ENCODE measurements at places on chromosomes 13 and 19. TPM values are rescaled to one million over a fixed set of nuclear protein-coding genes. Genes with fewer than 3 reads are reported as not detected.

GRCh38 chr19:28019371-28019770, 1193.6 kb downstream of the UQCRFS1 start:
- no peaks in the 10 kb centered on the region for H3K4me1 ChIP-seq
- H3K27ac ChIP-seq = no peak overlapping the region
- DNase-seq = no peak
- H3K4me3 ChIP-seq = no peak overlapping the region

GRCh38 chr13:56510836-56511235, 629.9 kb upstream of the PRR20A start:
- no peak for DNase-seq
- H3K27ac ChIP-seq = no peak overlapping the region
- no peak overlapping the region for H3K4me3 ChIP-seq
- no peaks in the 10 kb centered on the region for H3K4me1 ChIP-seq

Gene CACTIN
- 28.4 TPM for total RNA-seq

GRCh38 chr13:77002590-77003190, 10.8 kb downstream of the CLN5 start:
- DNase-seq = peak; percentile 48
- H3K27ac ChIP-seq = no peak overlapping the region
- no peaks in the 10 kb centered on the region for H3K4me1 ChIP-seq
- H3K36me3 ChIP-seq = peaks cover 12% of the 10 kb centered on the region
- H3K4me3 ChIP-seq = no peak overlapping the region

GRCh38 chr13:112220296-112220875, 153.4 kb downstream of the SOX1 start:
- no peak overlapping the region for H3K27ac ChIP-seq
- no peaks in the 10 kb centered on the region for H3K4me1 ChIP-seq
- no peak for DNase-seq

GRCh38 chr19:44677019-44677811, 5.9 kb downstream of the CEACAM19 start:
- no peaks in the 10 kb centered on the region for H3K27me3 ChIP-seq
- H3K4me1 ChIP-seq = no peaks in the 10 kb centered on the region
- no peak for DNase-seq
- peaks cover 8% of the 10 kb centered on the region for H3K36me3 ChIP-seq
- H3K4me3 ChIP-seq = no peak overlapping the region
- no peak overlapping the region for H3K27ac ChIP-seq

DNA sequence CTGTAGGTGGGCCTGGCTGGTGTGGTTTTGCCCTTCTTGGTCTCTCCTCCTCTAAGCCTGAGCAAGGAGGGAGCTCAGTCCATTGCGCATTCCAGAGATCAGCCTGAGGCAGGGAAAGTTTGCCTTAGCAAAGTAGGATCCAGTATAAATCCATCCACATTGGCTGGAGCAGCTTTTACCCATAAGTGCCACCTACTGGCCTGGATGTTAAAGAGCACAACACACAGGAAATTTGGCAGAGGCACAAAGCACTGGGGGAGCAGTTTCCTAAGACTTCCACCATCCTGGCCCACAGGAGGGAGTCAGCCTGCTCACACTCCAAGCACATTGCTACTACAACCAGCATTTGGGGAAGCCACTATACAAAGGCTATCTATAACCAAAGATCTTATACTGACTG, 1124.2 kb downstream of the SLITRK1 start:
- H3K4me1 ChIP-seq = no peaks in the 10 kb centered on the region
- H3K4me3 ChIP-seq = no peak overlapping the region
- DNase-seq = no peak
- H3K36me3 ChIP-seq = no peaks in the 10 kb centered on the region
- H3K27ac ChIP-seq = no peak overlapping the region
- no peaks in the 10 kb centered on the region for H3K27me3 ChIP-seq

Gene KCNRG
- total RNA-seq = 7.5 TPM

DNA sequence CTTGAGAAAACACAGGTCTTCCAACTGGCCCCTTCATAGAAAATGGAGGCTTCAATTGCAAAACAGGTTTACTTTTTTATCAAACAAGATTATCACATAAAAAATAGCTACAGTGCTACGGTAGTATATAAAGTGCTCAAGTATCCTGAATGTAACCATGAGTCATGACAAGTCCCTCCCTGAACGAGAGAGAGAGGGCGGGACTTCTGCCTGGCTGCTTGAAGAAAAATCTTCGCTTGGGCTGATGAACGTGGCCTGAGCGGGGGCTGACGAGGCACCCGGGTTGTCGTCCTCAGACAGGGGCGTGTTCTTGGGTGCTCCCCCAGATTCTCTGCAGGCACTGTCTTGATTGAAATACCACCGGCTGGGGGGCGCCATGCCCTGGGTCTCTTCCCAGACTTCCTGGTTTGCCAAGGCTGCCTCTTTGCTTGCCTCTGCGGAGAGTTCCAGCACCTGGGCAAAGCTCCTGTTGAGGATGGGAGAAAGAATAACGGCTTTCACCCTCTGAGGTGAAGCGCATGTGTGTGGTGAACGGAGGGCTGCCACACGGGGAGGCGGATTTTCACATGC, 23.2 kb upstream of the CPAMD8 start:
- no peaks in the 10 kb centered on the region for H3K4me1 ChIP-seq
- H3K27me3 ChIP-seq = no peaks in the 10 kb centered on the region
- no peak for DNase-seq
- H3K4me3 ChIP-seq = no peak overlapping the region
- H3K27ac ChIP-seq = no peak overlapping the region
- H3K36me3 ChIP-seq = peaks cover 39% of the 10 kb centered on the region

Gene CD37
- 10.5 TPM for total RNA-seq

- H3K36me3 ChIP-seq = peaks cover 29% of the 10 kb centered on the region
- H3K4me1 ChIP-seq = peaks cover 36% of the 10 kb centered on the region
- H3K27ac ChIP-seq = no peak overlapping the region
- H3K27me3 ChIP-seq = no peaks in the 10 kb centered on the region
Observed at GRCh38 chr13:98396071-98396710, 180.7 kb downstream of the STK24 start.

DNA sequence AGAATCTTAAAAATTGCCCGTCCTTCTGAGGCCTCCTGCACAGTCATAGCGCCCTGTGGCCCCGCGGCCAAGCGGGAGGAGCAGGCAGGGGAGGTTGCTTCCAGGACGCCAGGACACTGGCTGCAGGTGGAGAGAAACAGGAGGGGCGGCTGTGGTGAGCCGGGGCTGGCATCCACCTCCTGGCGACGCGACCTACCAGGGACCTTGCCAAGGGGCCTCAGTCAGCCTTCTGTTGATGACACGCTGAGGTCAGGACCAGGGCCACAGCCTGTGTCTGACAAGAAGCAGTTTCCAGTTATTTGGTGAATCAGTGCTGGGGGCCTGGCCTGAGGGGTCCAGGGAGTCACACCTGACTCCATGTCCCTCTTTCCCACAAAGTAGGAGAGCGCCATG, 13.3 kb upstream of the MKNK2 start:
- no peak overlapping the region for H3K4me3 ChIP-seq
- H3K36me3 ChIP-seq = peaks cover 4% of the 10 kb centered on the region
- DNase-seq = no peak

Gene ADAMTSL5
- total RNA-seq = 0.40 TPM

Gene LILRB1
- 1.1 TPM for total RNA-seq

Gene CFD
- total RNA-seq = 4.2 TPM

- H3K27me3 ChIP-seq = no peaks in the 10 kb centered on the region
- H3K36me3 ChIP-seq = peaks cover 8% of the 10 kb centered on the region
- H3K4me3 ChIP-seq = peak overlapping the region; percentile 49
- peak; percentile 22 for DNase-seq
Observed at GRCh38 chr19:17967257-17968051, 547 bp downstream of the KCNN1 start.

Gene FCGBP
- 3.7 TPM for total RNA-seq

- H3K4me1 ChIP-seq = no peaks in the 10 kb centered on the region
- H3K36me3 ChIP-seq = no peaks in the 10 kb centered on the region
- DNase-seq = no peak
Observed at GRCh38 chr13:85367887-85368286, 431.3 kb downstream of the SLITRK6 start.

Gene GPC5
- total RNA-seq = 15.2 TPM

DNA sequence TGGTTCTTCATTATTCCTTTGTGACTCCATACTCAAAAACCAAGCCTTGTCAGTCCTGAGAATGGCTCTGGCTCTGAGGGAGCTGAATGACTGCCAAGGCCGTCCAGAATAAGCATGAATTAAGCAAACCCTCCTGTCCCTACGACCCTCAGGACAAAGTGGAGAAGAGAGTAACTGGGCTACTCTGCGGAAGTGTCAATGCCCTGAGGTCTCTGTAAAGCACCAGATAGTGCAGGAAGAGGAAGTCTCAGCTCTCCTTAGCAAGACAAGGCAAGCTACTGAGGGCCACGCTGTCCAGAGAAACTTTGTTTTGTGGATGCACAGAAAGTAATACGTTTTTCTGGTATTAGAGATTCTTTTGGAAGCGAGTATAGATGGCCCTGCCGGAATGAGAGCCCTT, 94.1 kb downstream of the RNASEH2B start:
- H3K27ac ChIP-seq = no peak overlapping the region
- H3K4me3 ChIP-seq = no peak overlapping the region
- no peak for DNase-seq
- H3K36me3 ChIP-seq = no peaks in the 10 kb centered on the region

- H3K4me3 ChIP-seq = no peak overlapping the region
- H3K27me3 ChIP-seq = no peaks in the 10 kb centered on the region
- no peak for DNase-seq
- H3K4me1 ChIP-seq = no peaks in the 10 kb centered on the region
Observed at GRCh38 chr19:30174357-30174645, 197.9 kb upstream of the ZNF536 start.

Gene VSTM1
- 0.28 TPM for total RNA-seq

GRCh38 chr13:51324714-51325420, 14.6 kb upstream of the SERPINE3 start:
- H3K4me1 ChIP-seq = peaks cover 8% of the 10 kb centered on the region
- H3K36me3 ChIP-seq = no peaks in the 10 kb centered on the region
- DNase-seq = no peak
- no peak overlapping the region for H3K27ac ChIP-seq
- H3K4me3 ChIP-seq = no peak overlapping the region

Gene CYP4F2
- total RNA-seq = not detected

GRCh38 chr19:17184371-17184841, 30.8 kb upstream of the USE1 start:
- no peak for DNase-seq
- H3K27me3 ChIP-seq = no peaks in the 10 kb centered on the region
- peaks cover 70% of the 10 kb centered on the region for H3K36me3 ChIP-seq
- H3K27ac ChIP-seq = no peak overlapping the region
- H3K4me3 ChIP-seq = no peak overlapping the region

Gene TLE2
- total RNA-seq = 14.9 TPM

DNA sequence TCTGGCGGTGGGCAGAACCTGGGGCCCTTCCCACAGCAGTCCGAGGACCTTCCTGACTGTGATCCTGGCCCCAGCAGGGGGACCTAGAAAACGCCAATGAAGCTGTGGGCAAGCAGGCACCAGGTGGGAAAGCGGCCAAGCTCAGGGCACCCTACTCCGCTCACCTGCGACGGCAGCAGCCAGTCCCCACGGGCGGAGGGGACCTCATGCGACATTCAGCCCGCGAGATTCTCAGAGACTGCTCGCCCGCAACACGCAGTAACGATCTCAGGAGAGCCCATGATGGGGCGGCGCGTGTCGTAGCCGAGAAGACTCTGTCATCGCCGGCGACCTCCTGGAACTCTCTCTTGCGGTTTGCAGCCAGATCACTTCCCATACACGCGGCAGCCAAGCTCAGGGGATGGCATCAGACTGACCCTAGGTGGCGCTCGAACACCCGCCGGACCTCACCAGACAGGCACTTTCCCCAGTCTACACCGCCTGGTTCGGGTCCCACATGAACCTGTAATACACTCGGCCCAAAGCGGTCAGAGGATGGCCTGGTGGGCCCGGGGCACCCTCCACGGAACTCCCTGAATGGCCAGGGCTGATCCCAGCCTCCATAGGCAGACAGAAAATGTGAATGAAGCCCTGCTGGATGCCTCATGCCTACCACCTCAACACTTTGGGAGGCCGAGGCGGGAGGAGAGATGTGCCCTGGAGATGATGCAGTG, 26.5 kb downstream of the MAN2B1 start:
- H3K4me1 ChIP-seq = peaks cover 10% of the 10 kb centered on the region

DNA sequence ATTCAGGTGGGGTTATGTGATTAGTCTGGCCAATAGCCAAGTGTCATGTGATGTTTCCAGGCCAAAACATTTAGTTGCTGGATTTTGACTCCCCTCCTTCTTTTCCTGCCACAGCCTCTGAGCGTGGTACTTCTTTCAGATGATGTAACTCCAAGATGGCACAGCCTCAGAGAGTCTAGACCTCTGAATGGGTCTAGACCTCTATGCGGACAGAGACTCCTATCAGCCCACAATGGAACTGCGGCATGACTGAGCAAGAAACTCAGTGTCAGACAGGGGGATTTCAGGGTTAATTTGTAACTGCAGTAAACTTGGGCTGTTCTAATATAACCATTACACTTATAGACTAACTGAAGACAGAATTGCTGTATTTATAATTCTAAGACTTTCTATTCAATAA, 42.6 kb upstream of the ZDHHC20 start:
- H3K36me3 ChIP-seq = peaks cover 15% of the 10 kb centered on the region
- no peak for DNase-seq
- H3K4me3 ChIP-seq = no peak overlapping the region
- no peaks in the 10 kb centered on the region for H3K27me3 ChIP-seq
- no peaks in the 10 kb centered on the region for H3K4me1 ChIP-seq

Gene CEACAM4
- total RNA-seq = 0.17 TPM

Gene MAU2
- total RNA-seq = 28.0 TPM

GRCh38 chr13:33164331-33164730, 121.2 kb downstream of the STARD13 start:
- no peak for DNase-seq
- H3K4me3 ChIP-seq = no peak overlapping the region
- peaks cover 11% of the 10 kb centered on the region for H3K36me3 ChIP-seq
- no peak overlapping the region for H3K27ac ChIP-seq

GRCh38 chr19:19506592-19506991, 8.8 kb downstream of the TSSK6 start:
- H3K4me1 ChIP-seq = no peaks in the 10 kb centered on the region
- no peak for DNase-seq

Gene CLN5
- total RNA-seq = 55.9 TPM

Gene SLC5A5
- total RNA-seq = 104 TPM

- no peak overlapping the region for H3K4me3 ChIP-seq
- H3K27ac ChIP-seq = no peak overlapping the region
- no peak for DNase-seq
- H3K4me1 ChIP-seq = peaks cover 53% of the 10 kb centered on the region
- no peaks in the 10 kb centered on the region for H3K27me3 ChIP-seq
- no peaks in the 10 kb centered on the region for H3K36me3 ChIP-seq
Observed at GRCh38 chr19:15286688-15287365, 45.5 kb downstream of the BRD4 start.

Gene ZNF700
- total RNA-seq = 14.2 TPM

GRCh38 chr19:13150931-13151604, 857 bp downstream of the IER2 start:
- H3K36me3 ChIP-seq = peaks cover 17% of the 10 kb centered on the region
- H3K4me1 ChIP-seq = peaks cover 62% of the 10 kb centered on the region
- H3K4me3 ChIP-seq = peak overlapping the region; percentile 90
- peak overlapping the region; percentile 98 for H3K27ac ChIP-seq
- DNase-seq = peak; percentile 33

Gene LSR
- total RNA-seq = 29.4 TPM

Gene RTBDN
- 1.8 TPM for total RNA-seq

- DNase-seq = peak; percentile 24
- H3K4me3 ChIP-seq = peak overlapping the region; percentile 36
- H3K27ac ChIP-seq = no peak overlapping the region
- H3K36me3 ChIP-seq = no peaks in the 10 kb centered on the region
Observed at GRCh38 chr13:99085139-99085807, 107.4 kb upstream of the DOCK9 start.

Data from spinal cord (tissue), 10 donors.